ENCODE measurements at places on chromosomes 13 and 19. TPM values are rescaled to one million over a fixed set of nuclear protein-coding genes. Genes with fewer than 3 reads are reported as not detected.
A peak's percentile ranks its signal among the peaks of the same experiment; 100 is the strongest.

- peaks cover 16% of the 10 kb centered on the region for H3K4me1 ChIP-seq
- H3K27me3 ChIP-seq, result no peaks in the 10 kb centered on the region
- H3K4me3 ChIP-seq, result no peak overlapping the region
- H3K36me3 ChIP-seq, result no peaks in the 10 kb centered on the region
Measured at GRCh38 chr19:52244021-52244420, 25.4 kb upstream of the ZNF766 start.

- H3K36me3 ChIP-seq, result no peaks in the 10 kb centered on the region
- H3K27me3 ChIP-seq, result peaks cover 38% of the 10 kb centered on the region
- H3K4me1 ChIP-seq, result peaks cover 3% of the 10 kb centered on the region
- H3K4me3 ChIP-seq, result no peak overlapping the region
- H3K27ac ChIP-seq, result no peak overlapping the region
Measured at GRCh38 chr19:42313840-42314755, 989 bp downstream of the TMEM145 start.

GRCh38 chr19:47704024-47704423 is 9.2 kb upstream of the EHD2 start:
- DNase-seq, result no peak
- H3K27me3 ChIP-seq, result peaks cover 3% of the 10 kb centered on the region
- peaks cover 36% of the 10 kb centered on the region for H3K36me3 ChIP-seq
- H3K27ac ChIP-seq, result no peak overlapping the region

DNA sequence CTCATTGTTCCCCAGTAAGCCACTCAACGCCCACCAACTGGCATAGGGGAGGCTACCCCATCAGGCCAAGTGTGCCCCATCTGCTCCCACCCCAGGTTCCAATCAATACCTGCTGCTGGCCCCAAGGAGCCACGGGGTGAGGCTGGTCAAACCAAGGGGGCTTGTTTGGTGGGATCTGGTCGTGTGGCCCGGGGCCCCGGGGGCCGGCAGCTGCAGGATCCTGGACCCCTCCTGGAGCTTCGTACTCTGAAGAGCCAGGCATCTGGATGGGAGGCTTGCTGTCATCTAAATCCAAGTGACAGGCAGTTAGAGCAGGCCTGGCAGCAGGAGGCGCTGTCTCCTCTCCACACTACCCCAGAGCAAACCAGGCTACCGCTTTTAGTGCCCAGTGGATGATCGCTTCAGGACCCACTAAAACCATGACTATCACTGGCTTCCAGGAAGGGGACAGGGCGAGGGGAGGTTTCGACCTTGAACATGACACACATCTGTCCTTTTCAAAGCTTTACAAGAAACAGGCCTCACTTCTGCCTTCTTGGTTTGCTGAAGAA is 14.2 kb downstream of the CHERP start:
- H3K4me3 ChIP-seq, result no peak overlapping the region
- H3K27ac ChIP-seq, result no peak overlapping the region
- DNase-seq, result no peak
- no peaks in the 10 kb centered on the region for H3K4me1 ChIP-seq
- peaks cover 95% of the 10 kb centered on the region for H3K36me3 ChIP-seq

GRCh38 chr19:13461536-13461935 is 44.7 kb downstream of the CACNA1A start:
- H3K4me1 ChIP-seq, result no peaks in the 10 kb centered on the region
- H3K36me3 ChIP-seq, result no peaks in the 10 kb centered on the region
- peaks cover 3% of the 10 kb centered on the region for H3K27me3 ChIP-seq
- H3K27ac ChIP-seq, result no peak overlapping the region

GRCh38 chr19:47445937-47446402 is 25.7 kb downstream of the SLC8A2 start:
- H3K36me3 ChIP-seq, result no peaks in the 10 kb centered on the region
- DNase-seq, result no peak
- H3K27ac ChIP-seq, result no peak overlapping the region
- H3K27me3 ChIP-seq, result peaks cover 87% of the 10 kb centered on the region

GRCh38 chr19:29694669-29695627 is 20.1 kb downstream of the C19orf12 start:
- H3K36me3 ChIP-seq, result no peaks in the 10 kb centered on the region
- peaks cover 11% of the 10 kb centered on the region for H3K4me1 ChIP-seq
- H3K27me3 ChIP-seq, result no peaks in the 10 kb centered on the region
- DNase-seq, result peak; percentile 73

DNA sequence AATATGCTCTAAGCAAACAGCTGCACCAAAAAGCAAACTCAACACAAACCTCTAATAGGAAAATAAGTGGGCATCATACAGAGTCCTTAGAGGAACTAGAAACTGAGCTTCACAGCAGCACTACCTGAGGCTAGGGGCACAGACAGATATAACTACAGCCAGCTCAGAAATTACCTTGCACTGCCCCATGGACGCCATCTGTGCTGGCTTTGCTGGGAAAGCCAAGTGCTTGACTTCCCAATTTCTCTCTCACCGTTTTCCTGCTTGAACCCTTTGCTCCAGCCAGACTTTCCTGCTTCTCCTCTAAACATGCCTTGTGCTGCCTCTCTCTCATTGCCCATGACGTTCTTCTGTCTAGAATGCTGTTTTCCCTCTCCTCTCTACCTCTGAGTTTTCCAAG is 29.3 kb downstream of the MTUS2 start:
- no peaks in the 10 kb centered on the region for H3K4me1 ChIP-seq
- H3K27me3 ChIP-seq, result no peaks in the 10 kb centered on the region
- H3K4me3 ChIP-seq, result no peak overlapping the region
- no peak for DNase-seq
- no peaks in the 10 kb centered on the region for H3K36me3 ChIP-seq

- no peaks in the 10 kb centered on the region for H3K4me1 ChIP-seq
- no peak overlapping the region for H3K4me3 ChIP-seq
- H3K27ac ChIP-seq, result no peak overlapping the region
- no peaks in the 10 kb centered on the region for H3K36me3 ChIP-seq
- DNase-seq, result no peak
- no peaks in the 10 kb centered on the region for H3K27me3 ChIP-seq
Measured at GRCh38 chr13:46160065-46160464, 21.9 kb downstream of the LCP1 start.

DNA sequence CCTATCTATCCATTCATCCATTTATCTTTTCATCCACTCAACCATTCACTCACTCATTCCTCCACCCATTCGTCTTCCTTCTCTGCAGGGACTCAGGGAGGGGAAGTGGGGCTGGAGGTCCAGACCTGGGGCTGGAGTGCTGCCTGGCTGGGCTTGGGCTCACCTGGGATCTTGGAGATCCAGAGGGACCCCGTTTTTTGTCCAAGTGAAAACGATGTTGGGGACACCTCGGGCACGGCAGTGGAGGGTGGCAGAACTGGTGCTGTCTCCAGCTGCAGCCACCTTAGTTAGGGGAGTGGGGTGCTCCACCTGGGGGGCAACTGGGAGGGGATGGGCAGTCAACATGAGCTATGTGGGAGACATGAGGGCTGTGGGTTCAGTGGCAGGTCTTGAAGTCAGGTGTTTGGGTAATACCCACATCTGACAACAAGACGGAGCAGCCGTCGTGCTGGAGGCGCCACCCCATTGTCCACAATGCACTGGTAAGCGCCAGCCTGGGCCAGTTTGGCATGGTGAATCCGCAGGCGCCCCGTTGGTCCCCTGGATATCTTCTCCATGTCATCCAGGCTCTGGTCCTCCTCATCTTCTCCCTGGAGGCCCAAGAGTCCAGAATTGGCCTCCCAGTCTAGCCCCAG is 10.2 kb downstream of the NPHS1 start:
- H3K36me3 ChIP-seq, result no peaks in the 10 kb centered on the region
- peaks cover 35% of the 10 kb centered on the region for H3K27me3 ChIP-seq
- H3K27ac ChIP-seq, result no peak overlapping the region
- peaks cover 3% of the 10 kb centered on the region for H3K4me1 ChIP-seq

GRCh38 chr19:12085074-12085818 is 20.7 kb downstream of the ZNF844 start:
- H3K27ac ChIP-seq, result no peak overlapping the region
- H3K4me1 ChIP-seq, result no peaks in the 10 kb centered on the region
- H3K27me3 ChIP-seq, result no peaks in the 10 kb centered on the region
- peaks cover 9% of the 10 kb centered on the region for H3K36me3 ChIP-seq
- no peak for DNase-seq

DNA sequence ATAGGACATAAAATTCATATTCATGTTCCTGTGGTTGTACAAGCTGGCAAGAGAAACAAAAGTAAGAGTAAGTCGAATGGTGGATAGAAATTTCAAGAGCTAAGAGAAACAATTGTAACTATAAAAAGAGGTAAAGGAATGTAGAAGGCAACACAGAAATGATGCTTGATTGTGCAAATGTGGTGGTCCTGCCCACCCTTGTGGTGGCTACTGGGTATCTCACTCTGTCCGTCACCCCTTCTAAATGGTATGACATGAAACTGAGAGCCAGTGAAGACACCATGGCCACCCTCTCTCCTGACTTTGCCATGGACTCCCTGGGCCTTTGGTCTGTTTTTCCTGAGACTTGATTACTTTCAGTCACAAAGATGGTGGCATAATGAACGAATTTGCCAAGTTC is 925.9 kb upstream of the SLITRK6 start:
- no peaks in the 10 kb centered on the region for H3K4me1 ChIP-seq
- H3K36me3 ChIP-seq, result no peaks in the 10 kb centered on the region
- no peaks in the 10 kb centered on the region for H3K27me3 ChIP-seq
- H3K4me3 ChIP-seq, result no peak overlapping the region
- no peak overlapping the region for H3K27ac ChIP-seq

DNA sequence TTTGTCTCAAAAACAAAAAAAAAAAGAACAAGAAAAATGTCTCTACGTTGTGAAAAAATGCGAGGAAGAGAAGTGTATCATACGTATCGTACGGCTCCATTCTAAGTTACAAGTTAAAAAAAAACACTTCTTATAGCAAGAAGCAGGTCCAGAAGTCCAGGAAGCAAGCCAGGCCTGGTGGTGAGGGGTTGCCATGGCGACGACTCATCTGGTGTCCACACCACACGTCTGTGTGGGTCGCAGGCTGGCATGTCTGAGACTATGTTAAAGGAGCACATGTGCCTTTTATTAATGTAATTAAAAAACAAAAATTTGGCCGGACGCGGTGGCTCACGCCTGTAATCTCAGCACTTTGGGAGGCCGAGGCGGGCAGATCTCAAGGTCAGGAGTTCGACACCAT is 5.9 kb downstream of the MED16 start:
- H3K36me3 ChIP-seq, result peaks cover 80% of the 10 kb centered on the region
- H3K27me3 ChIP-seq, result no peaks in the 10 kb centered on the region
- peaks cover 7% of the 10 kb centered on the region for H3K4me1 ChIP-seq
- H3K27ac ChIP-seq, result no peak overlapping the region

DNA sequence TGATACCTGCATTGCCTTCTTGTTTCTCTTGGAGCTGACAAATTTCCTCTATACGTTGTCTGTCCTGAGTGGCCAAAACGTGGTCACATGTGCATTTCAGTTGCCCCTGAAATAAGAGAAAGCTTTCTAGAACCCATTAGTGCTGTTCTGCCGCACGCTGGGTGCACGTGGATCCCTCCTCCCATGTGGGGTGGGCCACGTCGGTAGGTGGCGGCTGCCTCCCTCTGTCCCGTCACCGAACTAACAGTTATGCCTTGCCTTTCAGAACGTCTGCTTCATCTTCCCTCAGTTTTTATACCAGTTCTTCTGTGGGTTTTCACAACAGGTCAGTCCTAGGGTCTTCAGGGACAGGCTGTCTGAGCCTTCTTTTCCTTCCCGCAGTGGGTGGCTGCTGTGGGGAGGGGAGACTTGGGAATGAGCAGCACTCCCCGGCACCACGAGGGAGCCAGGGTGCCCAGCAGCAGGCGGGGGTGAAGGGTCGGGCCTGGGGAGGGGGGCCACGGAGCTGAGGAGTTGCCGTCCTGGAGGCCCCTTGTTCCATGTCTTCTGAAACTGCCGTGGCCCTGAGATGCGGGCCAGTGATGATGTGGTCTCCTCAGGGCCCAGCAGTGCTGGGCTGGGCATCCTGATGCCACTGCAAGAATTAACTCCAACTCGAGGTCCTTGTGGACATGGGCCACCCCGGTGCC is 109.7 kb upstream of the MCF2L start:
- no peaks in the 10 kb centered on the region for H3K27me3 ChIP-seq
- H3K27ac ChIP-seq, result no peak overlapping the region
- H3K4me1 ChIP-seq, result no peaks in the 10 kb centered on the region
- DNase-seq, result no peak
- H3K36me3 ChIP-seq, result peaks cover 44% of the 10 kb centered on the region
- H3K4me3 ChIP-seq, result no peak overlapping the region

GRCh38 chr13:110310541-110311442 is 3.7 kb downstream of the COL4A2 start:
- peak overlapping the region; percentile 47 for H3K27ac ChIP-seq
- H3K4me3 ChIP-seq, result peak overlapping the region; percentile 88
- no peak for DNase-seq
- H3K4me1 ChIP-seq, result peaks cover 52% of the 10 kb centered on the region
- H3K36me3 ChIP-seq, result peaks cover 47% of the 10 kb centered on the region
- H3K27me3 ChIP-seq, result no peaks in the 10 kb centered on the region

- no peak overlapping the region for H3K4me3 ChIP-seq
- peaks cover 45% of the 10 kb centered on the region for H3K4me1 ChIP-seq
- peak; percentile 38 for DNase-seq
- no peaks in the 10 kb centered on the region for H3K27me3 ChIP-seq
Measured at GRCh38 chr19:38684078-38684861, 36.8 kb downstream of the ACTN4 start.

DNA sequence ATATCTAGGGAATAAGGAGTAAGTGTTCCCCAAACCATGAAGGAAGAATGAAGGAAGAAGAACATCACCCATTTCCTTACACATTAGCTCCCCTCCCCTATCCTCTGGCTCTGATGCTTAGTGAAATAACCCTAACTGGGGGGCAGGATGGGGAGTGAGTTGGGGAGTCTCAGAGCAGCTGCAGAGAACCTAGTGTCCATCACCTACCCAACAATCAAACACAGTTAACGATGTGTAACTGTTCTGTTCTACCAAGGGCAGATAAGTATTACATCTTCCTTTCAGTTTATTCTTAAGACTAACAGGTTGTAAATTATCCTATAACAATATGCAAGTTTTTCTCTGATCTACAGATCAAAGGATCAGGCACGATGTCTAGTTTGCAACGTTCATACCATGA is 12.8 kb downstream of the ELF1 start:
- H3K27ac ChIP-seq, result no peak overlapping the region
- no peaks in the 10 kb centered on the region for H3K4me1 ChIP-seq
- no peaks in the 10 kb centered on the region for H3K36me3 ChIP-seq
- no peaks in the 10 kb centered on the region for H3K27me3 ChIP-seq
- H3K4me3 ChIP-seq, result no peak overlapping the region

- H3K4me1 ChIP-seq, result no peaks in the 10 kb centered on the region
- H3K36me3 ChIP-seq, result no peaks in the 10 kb centered on the region
- no peak overlapping the region for H3K27ac ChIP-seq
- no peak for DNase-seq
- H3K27me3 ChIP-seq, result no peaks in the 10 kb centered on the region
Measured at GRCh38 chr13:109309625-109310363, 476.6 kb downstream of the IRS2 start.

The TMEM272 gene
- 0.50 TPM for polyA plus RNA-seq

The GFY gene
- not detected for polyA plus RNA-seq

The CD37 gene
- 25.7 TPM for polyA plus RNA-seq

The IQCN gene
- polyA plus RNA-seq, result 5.9 TPM

The CDC37 gene
- polyA plus RNA-seq, result 140 TPM

The CLEC4G gene
- 0.16 TPM for polyA plus RNA-seq

The DOHH gene
- polyA plus RNA-seq, result 8.3 TPM

The CAMSAP3 gene
- 0.07 TPM for polyA plus RNA-seq

The NKPD1 gene
- polyA plus RNA-seq, result 0.14 TPM

The ICAM4 gene
- 0.39 TPM for polyA plus RNA-seq

The ZNF20 gene
- 1.9 TPM for polyA plus RNA-seq

The SLC17A7 gene
- 1.7 TPM for polyA plus RNA-seq

The CPAMD8 gene
- 4.8 TPM for polyA plus RNA-seq

The ALKBH7 gene
- 100.0 TPM for polyA plus RNA-seq
